ENCODE measurements at places on chromosomes 16 and 17. TPM values are rescaled to one million over a fixed set of nuclear protein-coding genes. Genes with fewer than 3 reads are reported as not detected.

KRT39 gene
- total RNA-seq = not detected

CNEP1R1 gene
- total RNA-seq = 23.8 TPM

DNA sequence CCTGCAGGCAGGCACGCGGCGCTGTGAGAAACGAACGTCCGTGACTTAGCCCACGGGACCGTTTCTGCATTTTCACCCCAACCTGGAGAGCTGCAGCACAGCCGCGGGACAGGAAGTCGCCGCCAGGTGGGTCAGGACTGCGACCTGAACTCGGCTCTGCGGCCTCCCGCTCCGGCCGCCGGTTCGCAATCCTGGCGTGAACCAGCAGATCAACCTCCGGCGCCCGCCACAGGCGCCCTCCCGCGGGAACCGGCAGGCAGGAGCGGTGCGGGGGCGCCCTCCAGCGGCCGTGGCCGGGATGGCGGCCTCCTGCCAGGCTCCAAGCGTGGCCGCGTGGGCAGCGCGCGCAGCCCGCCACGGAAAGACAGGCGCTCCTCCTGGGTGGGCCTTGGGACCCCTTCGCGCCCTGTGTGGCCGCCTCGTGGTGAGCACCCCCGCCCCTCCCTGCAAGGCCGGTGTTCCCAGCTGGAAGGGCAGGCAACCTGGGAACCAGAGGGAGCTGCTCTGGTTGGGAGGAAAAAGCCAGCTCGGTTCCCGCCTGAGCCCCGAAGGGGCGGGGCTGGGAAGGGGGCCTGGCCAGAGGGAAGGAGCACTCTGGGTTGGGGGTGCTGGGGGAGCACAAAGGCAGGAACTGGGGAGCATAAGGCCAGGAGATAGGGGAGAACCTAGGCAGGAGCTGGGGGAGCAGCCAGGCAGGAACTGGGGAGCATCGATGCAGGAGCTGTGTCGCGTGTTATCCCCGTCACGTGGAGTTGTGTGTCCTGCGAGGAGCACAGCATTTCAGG lies 28.2 kb downstream of the ACTG1 start:
- DNase-seq = peak; percentile 96

GRCh38 chr17:35627417-35627816 lies 40.3 kb downstream of the AP2B1 start:
- no peak for DNase-seq

DNA sequence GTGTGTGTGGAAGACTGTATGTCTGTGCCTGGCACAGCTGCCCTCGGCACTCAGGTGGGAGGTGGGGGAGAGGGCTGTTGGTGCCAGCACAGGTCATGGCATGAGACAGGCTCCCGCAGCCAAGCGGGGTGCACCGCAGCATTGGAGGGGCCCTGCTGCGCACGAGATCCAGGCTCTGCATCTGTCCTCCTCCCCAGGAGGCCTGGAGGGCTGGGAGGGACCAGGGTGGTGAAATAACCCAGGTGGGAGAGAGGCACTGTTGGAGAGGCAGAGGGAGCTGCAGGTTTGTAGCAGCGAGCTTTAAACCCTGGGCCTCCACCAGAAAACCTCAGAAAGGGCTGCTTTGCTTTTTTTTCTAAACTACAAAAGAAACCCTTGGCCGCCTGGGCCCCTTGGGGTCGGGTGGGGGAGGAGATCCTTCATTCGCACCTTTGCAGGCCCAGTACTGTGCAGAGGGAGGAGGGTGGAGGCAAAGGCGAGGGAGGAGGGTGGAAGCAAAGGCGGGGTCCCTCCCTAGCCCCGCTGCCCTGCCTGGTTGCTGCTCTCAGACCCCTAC lies 241.7 kb downstream of the SEC14L1 start:
- no peak for DNase-seq

GRCh38 chr16:4089811-4090301 lies 26.4 kb downstream of the ADCY9 start:
- DNase-seq = no peak

ANKRD40CL gene
- not detected for total RNA-seq

- no peak for DNase-seq
Measured at GRCh38 chr17:15947271-15947670, 2.3 kb downstream of the ADORA2B start.

GRCh38 chr16:1713331-1713730 lies 7.3 kb downstream of the MAPK8IP3 start:
- no peak for DNase-seq

GRCh38 chr16:49545243-49545642 lies 171.6 kb downstream of the C16orf78 start:
- peak; percentile 71 for DNase-seq

DNA sequence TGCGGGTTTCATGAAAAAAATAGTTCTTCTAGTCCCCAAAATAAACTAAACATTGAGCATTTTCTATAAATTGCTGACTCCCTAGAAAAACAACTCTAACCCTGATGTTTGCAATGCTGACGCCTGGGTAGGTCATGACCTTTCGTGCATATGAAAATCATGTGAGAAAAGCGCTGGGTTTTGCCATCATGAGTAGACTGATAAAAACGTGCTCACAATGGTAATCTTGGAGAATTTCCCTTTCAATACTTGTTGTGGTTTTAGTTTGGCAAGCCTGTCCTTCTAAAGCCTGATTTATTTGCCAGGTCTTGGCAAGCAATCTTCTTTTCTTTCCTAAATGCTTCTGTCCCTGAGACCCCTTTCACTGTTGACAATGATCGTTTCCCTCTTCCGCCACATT lies 4.0 kb upstream of the CLEC10A start:
- no peak for DNase-seq

DNA sequence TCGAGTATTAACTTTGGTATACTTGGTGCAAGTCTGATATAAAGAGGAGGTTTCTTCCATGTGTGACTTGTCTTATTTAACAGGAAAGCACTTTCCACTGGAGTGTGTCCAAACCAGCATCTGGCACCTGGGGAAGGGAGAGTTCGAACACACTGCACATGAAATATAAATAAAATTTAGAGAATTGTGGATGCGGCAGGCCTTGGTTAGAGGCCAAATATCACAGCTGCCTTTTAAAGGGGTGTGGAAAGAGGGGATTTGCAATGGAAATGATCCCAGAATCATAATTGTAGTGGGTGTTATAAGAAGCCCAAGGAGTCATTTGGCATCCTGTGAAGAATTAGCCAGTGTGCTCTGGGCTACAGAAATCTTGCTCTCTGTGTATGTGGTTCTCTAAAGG lies 4.3 kb upstream of the NXN start:
- no peak for DNase-seq

GRCh38 chr17:1217089-1217385 lies 37.3 kb upstream of the ABR start:
- no peak for DNase-seq

TNFRSF13B gene
- not detected for total RNA-seq

- no peak for DNase-seq
Measured at GRCh38 chr17:2975469-2975958, 87.9 kb downstream of the OR1D5 start.

DNA sequence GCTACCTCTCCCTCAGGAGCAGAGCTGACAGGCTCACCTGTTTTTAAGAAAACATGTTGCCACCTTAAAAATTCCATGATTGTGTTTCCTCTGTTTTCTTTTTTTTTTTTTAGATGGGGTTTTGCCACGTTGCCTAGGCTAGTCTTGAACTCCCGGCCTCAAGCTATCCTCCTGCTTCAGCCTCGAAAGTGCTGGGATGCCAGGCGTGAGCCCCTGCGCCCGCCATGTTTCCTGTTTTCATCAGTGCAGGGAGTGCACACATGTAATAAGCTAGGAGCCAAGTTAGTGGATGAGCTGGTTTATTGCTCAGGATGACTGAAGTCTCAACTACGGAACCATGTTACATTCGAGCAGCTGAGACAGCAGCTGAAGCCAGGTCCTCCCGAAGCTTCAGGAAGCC lies 13.6 kb downstream of the MRM3 start:
- DNase-seq = no peak

OR1A1 gene
- total RNA-seq = not detected

CDH16 gene
- total RNA-seq = not detected

DNA sequence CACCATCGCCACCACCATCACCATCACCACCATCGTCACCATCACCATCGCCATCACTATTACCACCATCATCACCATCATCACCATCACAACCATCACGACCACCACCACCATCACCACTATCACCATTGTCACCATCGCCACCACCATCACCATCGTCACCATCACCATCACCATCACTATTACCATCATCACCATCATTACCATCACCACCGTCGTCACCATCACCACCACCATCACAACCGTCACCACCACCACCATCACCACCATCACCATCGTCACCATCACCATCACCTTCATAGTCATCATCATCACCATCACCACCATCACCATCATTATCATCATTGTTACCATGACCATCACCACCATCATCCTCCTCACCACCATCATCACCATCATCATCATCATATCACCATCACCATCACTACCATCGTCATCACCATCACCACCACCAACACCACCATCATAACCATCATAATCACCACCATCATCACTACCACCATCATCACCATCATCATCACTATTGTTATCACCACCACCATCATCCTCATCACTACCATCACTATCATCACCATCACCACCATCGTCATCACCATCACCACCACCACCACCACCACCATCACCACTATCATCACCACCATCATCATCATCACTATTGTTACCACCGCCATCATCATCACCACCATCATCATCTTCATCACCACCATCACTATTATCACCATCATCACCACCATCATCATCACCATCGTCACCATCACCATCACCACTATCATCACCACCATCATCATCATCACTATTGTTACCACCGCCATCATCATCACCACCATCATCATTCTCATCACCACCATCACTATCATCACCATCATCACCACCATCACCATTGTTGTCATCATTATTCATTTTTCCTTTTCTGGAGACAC lies 51.5 kb upstream of the ZNF469 start:
- no peak for DNase-seq

GRCh38 chr17:7833795-7834541 lies at the start of gene KDM6B:
Gene KDM6B, plus strand, starts transcription at chr17:7834217. Its CDS starts 11,338 bp downstream, at chr17:7845555.
- DNase-seq = peak; percentile 97

TSPOAP1 gene
- total RNA-seq = not detected

OTOA gene
- total RNA-seq = not detected

SLC47A1 gene
- 4.9 TPM for total RNA-seq

DNA sequence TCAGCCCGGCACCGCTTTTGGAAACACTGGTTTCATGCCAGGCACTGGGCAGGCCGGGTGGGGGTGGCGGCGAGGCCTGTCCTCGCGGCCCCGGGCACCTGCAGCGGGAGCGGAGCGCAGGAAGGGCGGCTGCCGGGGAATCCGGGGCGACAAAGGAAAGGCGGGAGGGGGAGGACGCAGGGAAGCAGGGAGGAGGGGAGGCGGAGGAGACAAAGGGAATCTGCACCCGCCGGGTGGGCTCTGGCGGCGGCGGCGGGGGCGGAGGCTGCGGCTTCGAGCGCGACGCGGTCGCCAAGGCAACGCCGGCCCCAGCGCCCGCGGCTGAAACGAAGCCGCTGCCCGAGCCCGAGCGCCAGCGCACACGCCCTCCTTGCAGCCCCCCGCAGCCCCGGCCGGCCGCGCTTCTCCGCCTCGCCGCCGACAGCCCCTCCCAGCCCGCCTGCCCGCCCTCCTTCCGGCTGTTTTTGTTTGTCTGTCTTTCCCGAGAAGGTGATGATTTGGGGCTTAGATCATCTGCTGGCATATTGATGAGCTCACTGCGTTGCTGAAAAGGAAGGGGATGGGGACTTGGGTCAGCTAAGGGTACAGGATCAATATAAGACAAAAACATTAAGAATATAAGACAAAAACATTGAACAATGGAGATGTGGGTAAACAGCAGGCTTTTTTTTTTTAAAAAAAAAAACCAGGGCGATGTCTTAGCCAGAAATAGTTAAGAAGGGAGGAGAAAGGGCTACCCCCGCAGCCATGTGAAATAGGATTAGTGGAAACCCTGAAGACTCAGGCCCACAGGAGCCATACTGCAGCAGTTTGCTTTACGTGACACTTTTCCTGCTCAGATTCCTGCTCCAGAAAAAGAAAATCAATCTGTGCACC lies 32.7 kb downstream of the CDK5R1 start:
- no peak for DNase-seq

GRCh38 chr16:82655072-82655714 lies 28.4 kb downstream of the CDH13 start:
- DNase-seq = no peak

DNA sequence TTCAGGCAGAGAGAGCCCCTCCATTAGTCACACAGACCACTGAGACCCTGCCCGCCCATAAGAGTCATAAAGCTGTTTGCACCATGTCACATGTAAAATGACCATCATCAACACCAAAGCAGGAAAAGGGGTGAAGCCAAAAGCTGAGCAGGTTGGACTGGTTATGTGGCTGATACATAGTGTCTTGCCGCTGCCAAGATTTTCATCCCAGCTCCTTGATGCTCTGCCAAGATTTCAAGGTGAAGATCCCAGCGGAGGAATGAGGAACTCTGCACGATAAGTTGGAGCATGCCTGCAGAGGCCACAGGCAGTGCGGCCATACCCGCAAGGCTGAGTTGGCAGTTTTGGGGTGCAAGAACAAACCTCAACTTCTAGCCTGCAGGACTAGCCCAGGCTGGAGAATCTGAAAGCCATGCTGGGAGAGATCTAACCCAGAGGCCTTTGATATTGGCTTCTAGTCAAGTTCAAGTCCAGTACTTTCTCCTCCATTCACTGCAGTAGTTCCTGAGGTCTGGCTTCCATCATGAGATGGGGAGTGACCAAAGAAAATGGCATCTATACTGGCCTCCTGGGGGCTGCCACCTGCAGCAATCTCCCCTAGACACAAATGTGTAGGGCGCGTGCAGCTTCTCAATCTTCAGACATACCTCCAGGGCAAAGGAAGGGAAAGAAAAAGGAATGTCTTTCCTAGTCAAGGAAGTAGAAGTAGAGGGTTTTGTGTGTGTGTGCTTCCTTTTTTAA lies 79.7 kb upstream of the NOL11 start:
- no peak for DNase-seq

GRCh38 chr17:73731733-73732132 lies 87.5 kb upstream of the SDK2 start:
- DNase-seq = no peak

GRCh38 chr17:45256114-45256966 lies 5.6 kb downstream of the SPATA32 start:
- no peak for DNase-seq

- no peak for DNase-seq
Measured at GRCh38 chr17:36463916-36464764, 22.3 kb upstream of the ZNHIT3 start.
